ENCODE measurements at places on chromosomes 3 and 15. TPM values are rescaled to one million over a fixed set of nuclear protein-coding genes. Genes with fewer than 3 reads are reported as not detected.

- H3K4me1 ChIP-seq: no peaks in the 10 kb centered on the region
- H3K36me3 ChIP-seq: no peaks in the 10 kb centered on the region
- DNase-seq: no peak
- H3K4me3 ChIP-seq: no peak overlapping the region
These were observed 24.0 kb upstream of the TRH start for GRCh38 chr3:129950318-129951046.

GRCh38 chr15:40722934-40723333 lies 28.0 kb downstream of the RAD51 start:
- H3K4me3 ChIP-seq: no peak overlapping the region
- no peak overlapping the region for H3K27ac ChIP-seq
- no peak for DNase-seq
- H3K4me1 ChIP-seq: no peaks in the 10 kb centered on the region
- peaks cover 54% of the 10 kb centered on the region for H3K36me3 ChIP-seq

The CIP2A gene
- 57.0 TPM for total RNA-seq

GRCh38 chr3:172359996-172360395 lies 88.3 kb downstream of the GHSR start:
- H3K27ac ChIP-seq: no peak overlapping the region
- no peak for DNase-seq
- peaks cover 58% of the 10 kb centered on the region for H3K36me3 ChIP-seq
- peaks cover 11% of the 10 kb centered on the region for H3K4me1 ChIP-seq
- H3K27me3 ChIP-seq: no peaks in the 10 kb centered on the region

- H3K27ac ChIP-seq: 0 out of 2 replicates have a peak overlapping the region, but pooled peaks have one; percentile 14
- peaks cover 14% of the 10 kb centered on the region for H3K4me1 ChIP-seq
- H3K4me3 ChIP-seq: no peak overlapping the region
- peaks cover 22% of the 10 kb centered on the region for H3K36me3 ChIP-seq
- H3K27me3 ChIP-seq: no peaks in the 10 kb centered on the region
These were observed 35.7 kb downstream of the CCDC80 start for GRCh38 chr3:112605285-112605684.

The VPS39 gene
- total RNA-seq: 22.9 TPM

The FANCD2 gene
- total RNA-seq: 36.7 TPM

DNA sequence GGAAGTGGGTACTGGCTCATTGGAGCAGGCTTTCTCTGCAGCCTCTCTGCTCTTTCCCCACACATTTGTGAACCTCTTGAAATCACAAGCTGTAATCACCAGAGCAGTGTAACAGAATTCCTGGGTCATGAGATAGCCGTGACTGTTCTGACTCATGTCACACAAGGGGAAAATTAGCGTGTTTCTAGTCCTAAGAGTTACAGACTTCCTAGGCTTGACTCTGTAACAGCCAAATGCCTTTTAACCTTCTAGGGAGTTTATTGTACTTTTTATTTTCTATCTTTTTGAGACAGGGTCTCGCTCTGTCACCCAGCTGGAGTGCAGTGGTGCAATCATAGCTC lies 54.7 kb upstream of the TRAK1 start:
- H3K4me1 ChIP-seq: peaks cover 50% of the 10 kb centered on the region
- DNase-seq: peak; percentile 67
- H3K27me3 ChIP-seq: no peaks in the 10 kb centered on the region
- H3K4me3 ChIP-seq: no peak overlapping the region

DNA sequence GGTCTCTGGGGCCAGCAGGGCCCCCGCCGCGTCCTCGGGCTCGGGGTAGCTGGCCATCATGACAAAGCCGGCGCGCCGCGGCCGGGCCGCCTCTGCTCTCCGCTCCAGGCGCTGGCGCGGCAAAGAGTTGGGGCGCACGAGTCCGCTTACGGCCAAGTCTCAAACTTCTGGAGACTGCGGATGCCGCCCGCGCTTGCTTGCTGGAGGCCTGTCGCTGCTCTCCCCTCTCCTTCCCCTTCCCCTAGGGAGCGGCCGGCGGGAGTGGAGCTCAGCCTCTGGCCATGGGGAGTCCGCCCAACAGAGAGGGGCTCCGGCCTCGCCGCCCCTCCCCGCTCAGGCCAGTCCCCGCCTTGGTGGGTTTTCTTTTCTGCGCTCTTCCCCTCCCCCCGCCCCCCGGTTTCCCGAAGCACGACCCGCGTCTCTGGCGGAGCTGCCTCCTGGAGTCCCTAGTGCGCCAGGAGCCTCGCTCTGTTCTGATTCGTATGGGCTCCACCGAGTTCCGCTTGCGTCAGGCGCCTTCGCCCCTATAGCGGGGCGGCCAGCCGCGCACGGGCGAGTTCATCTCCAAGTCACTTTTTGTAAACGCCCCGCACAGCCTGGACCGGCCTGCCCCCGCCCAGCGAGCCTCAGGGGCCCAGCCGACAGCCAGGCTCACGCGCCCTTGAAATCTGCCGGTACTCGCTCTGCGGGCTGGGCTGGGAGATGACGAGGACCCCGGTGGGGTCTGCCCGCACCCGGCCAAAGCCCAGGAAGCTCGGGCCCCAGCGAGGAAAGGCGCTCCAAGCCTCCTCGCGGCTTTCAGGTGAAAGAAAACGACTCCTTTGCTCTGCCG lies at the start of the genes FOXL2 and FOXL2NB:
TSS of gene FOXL2 (minus strand) at position 475 of the 832 bp plus-strand sequence. CDS start at position 60, 415 bp downstream.
TSS of gene FOXL2NB (plus strand) at position 555 of the 832 bp plus-strand sequence. CDS start at position 703, 148 bp downstream.
- peaks cover 27% of the 10 kb centered on the region for H3K4me1 ChIP-seq
- peaks cover 87% of the 10 kb centered on the region for H3K27me3 ChIP-seq
- no peak within 1 kb of the TSS for H3K27ac ChIP-seq
- no peak for DNase-seq
- peak within 1 kb of the TSS; percentile 17 for H3K4me3 ChIP-seq

- no peaks in the 10 kb centered on the region for H3K4me1 ChIP-seq
- no peak for DNase-seq
- H3K27ac ChIP-seq: no peak overlapping the region
- H3K27me3 ChIP-seq: no peaks in the 10 kb centered on the region
- no peak overlapping the region for H3K4me3 ChIP-seq
- no peaks in the 10 kb centered on the region for H3K36me3 ChIP-seq
These were observed 38.4 kb upstream of the BFSP2 start for GRCh38 chr3:133361435-133361834.

The FOXB1 gene
- total RNA-seq: not detected

The CYP8B1 gene
- total RNA-seq: not detected

DNA sequence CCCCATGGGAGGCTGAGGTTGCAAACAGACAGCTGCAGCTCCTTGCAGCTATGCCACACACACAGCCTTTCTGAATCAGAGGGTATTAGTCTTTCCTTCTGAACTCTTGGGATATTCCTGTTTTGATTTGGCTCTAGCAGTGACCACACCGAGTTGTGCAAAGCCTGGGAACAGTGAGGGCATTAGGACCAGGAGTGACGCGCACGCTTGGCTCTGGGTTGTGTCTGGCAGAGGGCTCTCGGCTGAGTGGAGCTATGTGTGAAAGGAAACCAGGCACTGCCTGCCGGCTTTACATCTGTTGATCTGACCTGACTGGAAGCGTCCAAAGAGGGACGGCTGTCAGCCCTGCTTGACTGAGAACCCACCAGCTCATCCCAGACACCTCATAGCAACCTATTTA lies at the start of gene GALNT15:
TSS of gene GALNT15 (plus strand) at position 292 of the 400 bp plus-strand sequence. CDS start 472 bp downstream, outside the sequence.
- no peak within 1 kb of the TSS for H3K4me3 ChIP-seq
- no peaks in the 10 kb centered on the region for H3K36me3 ChIP-seq
- peak within 1 kb of the TSS; percentile 32 for H3K27ac ChIP-seq
- H3K27me3 ChIP-seq: no peaks in the 10 kb centered on the region
- H3K4me1 ChIP-seq: peaks cover 65% of the 10 kb centered on the region

GRCh38 chr15:68275165-68275746 lies 2.3 kb upstream of the FEM1B start:
- H3K4me1 ChIP-seq: peaks cover 47% of the 10 kb centered on the region
- no peaks in the 10 kb centered on the region for H3K27me3 ChIP-seq
- H3K36me3 ChIP-seq: peaks cover 21% of the 10 kb centered on the region
- no peak overlapping the region for H3K4me3 ChIP-seq

The C3orf33 gene
- total RNA-seq: 2.1 TPM

The SERPINI2 gene
- not detected for total RNA-seq

The XYLB gene
- 3.0 TPM for total RNA-seq

GRCh38 chr3:100083209-100083608 lies 31.1 kb downstream of the FILIP1L start:
- no peak for DNase-seq
- no peak overlapping the region for H3K4me3 ChIP-seq
- H3K27me3 ChIP-seq: no peaks in the 10 kb centered on the region
- no peak overlapping the region for H3K27ac ChIP-seq

DNA sequence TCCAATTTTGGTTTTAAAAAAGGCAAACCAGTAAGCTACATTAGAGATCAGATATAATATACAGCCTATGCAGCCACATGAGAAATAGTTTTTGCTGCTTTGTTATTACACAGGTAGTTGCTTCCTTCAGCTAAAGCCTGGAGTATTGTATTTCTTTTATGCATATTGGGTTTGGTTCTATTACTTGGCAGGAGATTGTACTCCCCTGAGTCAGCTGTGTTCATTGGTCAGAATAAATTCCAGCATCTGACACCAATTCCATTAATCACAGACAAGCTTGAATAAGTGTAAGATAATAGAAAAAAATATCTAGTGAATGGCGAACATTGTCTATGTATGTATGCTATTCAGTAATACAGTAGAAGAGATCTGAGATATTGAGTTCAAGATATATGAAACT lies 26.1 kb upstream of the ZCWPW2 start:
- DNase-seq: no peak
- no peaks in the 10 kb centered on the region for H3K4me1 ChIP-seq
- no peak overlapping the region for H3K27ac ChIP-seq
- H3K36me3 ChIP-seq: peaks cover 34% of the 10 kb centered on the region
- H3K4me3 ChIP-seq: no peak overlapping the region
- H3K27me3 ChIP-seq: no peaks in the 10 kb centered on the region

DNA sequence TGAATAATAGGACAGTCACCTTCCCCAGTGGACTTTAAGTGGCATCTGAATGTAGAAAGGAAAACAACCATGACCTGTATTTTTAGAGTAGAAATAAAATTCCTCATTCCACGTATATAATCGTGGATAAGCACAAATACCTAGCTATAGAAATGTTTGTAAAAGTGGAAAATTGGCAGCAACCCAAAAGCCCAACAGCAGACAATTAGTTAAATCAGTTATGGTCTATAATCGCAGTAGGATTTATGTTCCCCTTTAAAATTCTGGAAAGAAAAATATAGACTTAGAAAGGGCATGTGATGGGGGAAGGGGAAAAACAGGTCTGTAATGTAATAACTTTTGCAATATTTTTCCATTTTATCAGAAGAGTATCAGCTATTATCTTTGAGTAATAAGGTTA lies 241.9 kb upstream of the ST8SIA2 start:
- H3K27ac ChIP-seq: no peak overlapping the region
- no peaks in the 10 kb centered on the region for H3K4me1 ChIP-seq
- no peaks in the 10 kb centered on the region for H3K36me3 ChIP-seq
- no peak overlapping the region for H3K4me3 ChIP-seq

DNA sequence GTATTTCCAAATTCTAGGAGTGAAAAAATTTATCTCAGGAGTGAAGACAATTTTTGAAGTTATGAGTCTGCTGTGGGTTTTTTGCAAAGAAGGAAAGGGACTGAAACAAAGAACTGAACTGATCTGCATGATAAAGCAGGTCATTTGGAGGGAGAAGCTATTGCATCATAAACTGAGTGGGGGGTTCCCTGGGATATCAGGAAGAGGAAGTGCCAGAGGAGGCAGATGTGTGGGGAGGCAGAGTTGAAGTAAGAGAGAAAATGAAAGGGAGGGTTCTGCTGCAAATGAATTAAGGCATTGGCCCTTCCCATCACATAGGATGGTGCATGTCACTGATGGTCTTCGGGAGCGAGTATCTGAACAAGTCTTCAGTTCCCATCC lies 379.2 kb downstream of the VPS13C start:
- H3K27me3 ChIP-seq: peaks cover 3% of the 10 kb centered on the region
- H3K4me1 ChIP-seq: no peaks in the 10 kb centered on the region
- H3K4me3 ChIP-seq: no peak overlapping the region
- H3K36me3 ChIP-seq: no peaks in the 10 kb centered on the region
- H3K27ac ChIP-seq: no peak overlapping the region

GRCh38 chr15:95278532-95279245 lies 1047.3 kb downstream of the MCTP2 start:
- no peaks in the 10 kb centered on the region for H3K36me3 ChIP-seq
- peak; percentile 21 for DNase-seq
- H3K4me3 ChIP-seq: no peak overlapping the region
- peaks cover 37% of the 10 kb centered on the region for H3K4me1 ChIP-seq

The CD200 gene
- not detected for total RNA-seq

DNA sequence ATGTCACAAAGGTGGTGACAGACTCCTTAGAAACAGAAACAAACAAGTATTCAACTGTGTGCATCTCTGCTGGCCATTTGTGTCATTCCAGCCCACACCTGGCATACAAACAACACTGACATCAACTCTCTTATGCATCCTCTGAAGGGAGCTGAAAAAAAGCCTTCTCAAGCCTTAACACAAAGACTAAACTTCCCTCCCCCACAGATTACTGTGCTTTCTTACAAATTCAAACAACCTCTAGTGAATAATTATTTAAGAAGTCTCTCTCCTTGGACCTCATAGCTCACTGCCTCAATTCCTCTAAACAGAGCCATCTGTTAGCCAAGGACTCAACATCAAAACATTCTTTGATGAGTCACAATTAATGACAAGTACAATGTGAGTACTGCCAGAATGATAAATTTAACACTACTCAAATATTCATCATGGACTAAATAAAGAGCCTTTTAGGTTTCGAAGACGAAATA lies 132.1 kb downstream of the WDR76 start:
- peak; percentile 55 for DNase-seq
- no peaks in the 10 kb centered on the region for H3K27me3 ChIP-seq
- H3K36me3 ChIP-seq: no peaks in the 10 kb centered on the region
- H3K4me1 ChIP-seq: peaks cover 21% of the 10 kb centered on the region
- no peak overlapping the region for H3K4me3 ChIP-seq

DNA sequence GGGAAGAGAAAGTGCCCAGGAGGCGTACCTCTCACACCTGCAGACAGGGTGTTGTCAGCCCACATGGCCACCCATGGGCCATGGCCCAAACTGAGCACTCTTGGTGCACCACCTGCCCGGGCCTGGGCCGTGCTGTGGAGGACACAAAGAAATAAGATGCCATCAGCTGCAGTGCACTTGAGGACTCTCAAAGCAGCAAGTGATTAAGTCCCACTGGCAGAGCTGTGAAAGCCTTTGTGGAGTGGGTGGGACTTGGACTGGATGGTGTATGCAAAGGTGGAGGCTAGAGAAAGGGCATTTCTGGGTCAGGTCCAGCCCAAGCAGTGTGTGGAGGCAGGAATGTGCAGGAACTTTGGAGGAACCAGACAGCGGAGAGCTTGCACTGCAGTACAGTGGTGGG lies 122.3 kb downstream of the MEGF11 start:
- peaks cover 61% of the 10 kb centered on the region for H3K27me3 ChIP-seq
- no peaks in the 10 kb centered on the region for H3K4me1 ChIP-seq
- H3K4me3 ChIP-seq: no peak overlapping the region

DNA sequence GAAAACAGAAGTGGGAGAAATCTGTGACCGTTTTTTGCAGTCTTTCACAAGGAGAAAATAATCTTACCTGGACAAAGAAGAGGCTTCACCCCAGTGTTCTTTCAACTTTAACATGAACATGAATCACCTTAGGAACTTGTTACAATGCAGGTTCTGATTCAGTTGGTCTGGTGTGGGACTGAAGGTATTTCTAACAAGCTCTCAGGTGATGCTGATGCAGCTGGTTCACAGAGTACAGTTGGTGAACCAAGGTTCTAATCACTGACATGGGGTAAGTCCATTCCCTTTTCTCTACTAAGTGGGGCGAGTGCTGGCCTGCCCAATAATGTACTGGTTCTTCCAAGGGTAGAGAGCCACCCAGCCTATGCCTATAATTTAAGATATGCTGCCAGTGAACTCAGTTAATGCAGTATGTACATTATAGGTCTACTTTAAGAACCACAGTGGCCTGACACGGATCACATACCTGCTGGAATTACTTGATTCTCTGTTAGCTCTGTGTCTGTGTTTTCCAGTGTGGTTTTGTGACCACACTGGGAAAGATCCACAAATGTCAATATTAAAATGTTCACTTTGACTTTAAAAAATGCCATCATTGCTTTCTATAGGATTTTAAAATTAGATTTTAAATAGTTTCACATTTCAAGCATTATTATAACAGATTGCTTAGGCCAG lies 304.1 kb downstream of the ZNF621 start:
- DNase-seq: no peak
- no peaks in the 10 kb centered on the region for H3K4me1 ChIP-seq
- H3K36me3 ChIP-seq: no peaks in the 10 kb centered on the region
- no peak overlapping the region for H3K4me3 ChIP-seq
- H3K27me3 ChIP-seq: no peaks in the 10 kb centered on the region
- no peak overlapping the region for H3K27ac ChIP-seq
